Brain microvascular endothelial cell (primary cell): ENCODE measurements at places on chromosomes 5 and 9.

- peak; percentile 71 for DNase-seq
These were observed 394.0 kb downstream of the CETN3 start for GRCh38 chr5:90015584-90016018.

GRCh38 chr9:93184432-93185265 is 710 bp downstream of the WNK2 start:
- no peak for DNase-seq

GRCh38 chr5:129098488-129099183 is 4.1 kb downstream of the ISOC1 start:
- DNase-seq, result no peak

- no peak for DNase-seq
These were observed 20.9 kb upstream of the BOD1 start for GRCh38 chr5:173637340-173637739.

DNA sequence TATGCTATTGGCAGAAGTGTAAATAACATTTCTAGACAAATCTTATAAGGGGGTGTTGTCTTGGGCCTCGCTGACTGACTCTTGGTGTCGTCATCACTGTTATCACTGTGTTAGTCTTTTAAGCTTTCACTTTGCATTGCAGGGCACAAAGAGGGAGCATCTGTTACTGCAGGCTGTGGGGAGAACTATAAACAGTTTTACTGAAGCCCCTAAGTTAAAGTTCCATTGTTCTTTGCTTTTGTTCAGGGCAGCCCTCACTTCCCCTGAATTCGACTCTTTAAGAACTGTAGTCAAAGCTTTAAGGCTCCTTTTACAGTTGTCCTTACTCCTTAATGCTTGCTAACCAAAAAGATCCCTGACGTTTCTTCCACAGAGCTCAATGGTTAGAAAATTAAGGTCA is 605.0 kb downstream of the RAB3C start:
- DNase-seq, result peak; percentile 62

- DNase-seq, result no peak
These were observed 333.3 kb upstream of the GRIA1 start for GRCh38 chr5:153157156-153157555.

DNA sequence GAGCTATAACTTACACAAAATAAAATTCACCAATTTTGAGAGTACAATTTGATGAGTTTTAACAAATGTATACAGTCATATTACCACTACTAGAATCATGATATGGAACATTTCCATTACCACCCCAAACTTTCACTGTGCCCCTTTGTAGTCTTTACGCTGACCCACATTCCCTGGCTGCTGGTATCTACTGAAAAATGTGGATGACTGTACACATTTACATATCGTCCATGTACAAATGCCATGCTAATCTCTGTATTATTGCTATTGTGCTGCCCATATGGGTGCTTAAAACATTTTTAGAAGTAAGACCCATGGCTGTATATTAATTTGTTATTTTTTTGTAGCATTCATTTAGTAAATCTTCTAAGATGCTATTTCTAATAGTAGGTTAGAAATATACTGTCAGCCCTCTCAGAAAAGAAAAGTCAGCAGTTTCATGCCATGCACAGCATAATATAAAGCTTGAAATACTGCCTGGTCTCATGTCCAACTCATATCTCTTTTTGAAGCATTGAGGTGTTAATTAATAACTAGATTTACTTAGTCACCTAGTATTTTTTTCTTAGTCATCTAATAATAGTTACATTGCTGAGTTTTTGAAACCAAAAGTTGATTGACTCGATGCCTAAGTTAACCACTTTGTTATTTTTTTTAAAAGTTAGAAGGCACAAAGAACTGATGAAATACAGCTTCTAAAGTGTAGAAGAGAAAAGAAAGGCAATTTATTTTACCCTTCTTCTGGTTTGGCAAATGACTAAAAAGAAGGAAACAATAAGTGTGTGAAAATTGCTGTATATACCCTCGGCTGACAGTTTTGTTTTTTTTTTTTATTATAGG is 188.3 kb upstream of the MEF2C start:
- no peak for DNase-seq

DNA sequence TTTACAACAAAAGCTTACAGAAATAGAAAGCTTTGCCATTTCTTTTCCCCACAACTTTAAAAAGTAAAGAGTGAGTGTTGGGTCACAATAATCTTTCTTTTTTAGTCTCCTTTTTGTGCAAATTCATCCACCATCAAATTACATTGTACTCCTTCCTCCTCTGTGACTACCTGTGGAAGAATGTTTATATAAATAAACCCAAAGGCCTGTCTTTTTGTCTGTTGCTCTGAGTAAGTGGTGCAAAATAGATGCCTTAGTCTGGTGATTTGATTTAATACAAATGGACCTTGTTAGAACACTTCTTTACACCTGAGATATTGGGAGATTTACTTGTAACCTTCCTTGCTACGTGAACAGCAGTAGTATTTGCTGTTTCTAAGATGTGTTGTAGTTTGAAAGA is 53.5 kb upstream of the TAF11L2 start:
- DNase-seq, result no peak

GRCh38 chr5:2029206-2029605 is 146.5 kb upstream of the IRX4 start:
- no peak for DNase-seq

GRCh38 chr9:136103651-136104487 is 8.8 kb upstream of the NACC2 start:
- DNase-seq, result no peak

DNA sequence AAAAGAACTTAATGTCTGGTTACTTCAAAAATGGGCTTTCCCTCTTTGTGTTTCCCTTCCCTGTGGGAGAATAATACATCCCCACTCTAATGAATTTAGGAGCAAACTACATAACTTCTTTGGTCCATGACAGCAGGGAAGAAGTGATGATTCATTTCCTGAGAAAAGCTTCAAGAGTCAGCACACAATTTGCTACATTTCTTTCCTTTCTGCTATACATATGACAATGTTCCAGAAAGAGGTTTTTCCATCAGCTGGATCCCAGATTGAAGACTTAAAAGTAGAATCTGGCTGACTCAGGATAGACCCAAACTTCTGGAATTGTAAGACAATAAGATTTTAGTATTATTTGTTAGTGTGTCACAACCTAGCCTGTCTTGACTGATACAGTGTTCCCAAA is 126.1 kb downstream of the DRD1 start:
- DNase-seq, result no peak

DNA sequence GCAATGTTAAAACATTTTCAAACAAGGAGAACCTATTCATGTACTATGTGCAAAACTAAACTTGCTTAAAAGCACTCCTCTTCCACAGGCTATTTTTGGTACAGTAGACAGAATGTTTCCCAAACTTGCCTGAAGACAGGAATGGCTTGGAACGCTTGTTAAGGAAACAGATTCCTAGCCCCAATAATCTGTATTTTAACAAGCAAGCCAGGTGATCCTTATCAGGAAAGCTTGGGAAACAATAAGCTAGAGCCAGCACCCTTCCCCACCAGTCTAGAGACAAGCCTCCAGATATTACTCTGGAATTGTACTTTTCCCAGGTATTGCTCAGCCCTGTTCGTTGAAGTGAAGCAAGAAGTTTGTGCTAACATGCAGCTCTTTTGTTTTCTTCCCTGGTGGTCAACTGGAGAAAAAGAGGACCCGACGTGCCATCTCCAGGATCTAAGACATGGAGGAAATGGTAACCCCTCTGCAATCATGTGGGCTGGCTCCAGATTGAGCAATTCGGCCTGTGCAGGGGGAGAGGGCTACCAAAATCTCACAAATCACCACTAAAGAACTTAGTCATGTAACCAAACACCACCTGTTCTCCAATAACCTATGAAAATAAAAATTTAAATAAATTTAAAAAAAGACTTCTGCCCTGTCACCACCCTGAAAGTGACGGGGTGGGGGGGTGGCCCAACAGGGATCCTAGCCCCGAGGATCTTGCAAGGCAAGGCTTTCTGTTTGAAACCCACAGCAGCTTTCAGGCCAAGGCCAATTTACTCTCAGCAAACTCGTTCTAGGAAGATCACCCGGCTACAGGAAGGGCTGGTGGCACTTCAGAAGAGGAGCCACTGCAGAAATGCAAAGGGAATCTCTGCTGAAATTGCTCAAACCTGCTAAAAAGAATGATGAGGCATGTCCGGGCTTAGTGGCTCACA is 48.6 kb downstream of the SHB start:
- no peak for DNase-seq

DNA sequence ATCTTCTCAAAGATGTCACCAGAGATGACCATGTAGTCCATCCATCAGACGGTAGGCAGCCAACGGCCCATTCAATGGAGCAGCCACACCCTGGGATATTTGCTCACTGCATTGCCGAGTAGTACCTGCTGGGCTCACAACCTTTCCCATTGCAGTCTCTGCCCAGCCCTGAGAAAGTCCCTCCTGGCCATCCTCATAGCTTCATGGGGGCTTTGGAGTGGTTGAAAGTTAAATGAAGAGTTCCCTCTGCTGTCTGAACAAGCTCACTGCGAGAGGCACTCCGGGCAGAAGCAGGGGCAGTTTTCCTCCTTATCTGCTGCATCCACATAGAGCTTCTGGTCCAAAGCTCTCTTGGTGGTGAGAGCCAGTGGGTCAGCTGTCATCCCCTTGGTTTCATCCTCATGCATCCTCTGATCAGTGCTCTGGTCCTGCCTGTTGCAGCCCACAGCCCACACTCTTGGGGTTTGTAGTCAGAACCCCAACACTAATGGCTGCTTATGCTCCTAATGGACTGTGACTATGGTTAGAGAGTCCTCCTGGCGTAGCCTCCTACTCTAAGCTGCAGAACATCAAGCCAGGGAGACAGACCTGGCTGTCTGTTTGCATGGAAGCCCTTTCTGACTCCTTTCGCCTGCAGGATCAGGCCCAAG is 23.3 kb downstream of the TNFSF8 start:
- no peak for DNase-seq

GRCh38 chr9:98154678-98155077 is 35.7 kb upstream of the TRIM14 start:
- no peak for DNase-seq

GRCh38 chr9:91815896-91816295 is 134.1 kb downstream of the ROR2 start:
- DNase-seq, result no peak

DNA sequence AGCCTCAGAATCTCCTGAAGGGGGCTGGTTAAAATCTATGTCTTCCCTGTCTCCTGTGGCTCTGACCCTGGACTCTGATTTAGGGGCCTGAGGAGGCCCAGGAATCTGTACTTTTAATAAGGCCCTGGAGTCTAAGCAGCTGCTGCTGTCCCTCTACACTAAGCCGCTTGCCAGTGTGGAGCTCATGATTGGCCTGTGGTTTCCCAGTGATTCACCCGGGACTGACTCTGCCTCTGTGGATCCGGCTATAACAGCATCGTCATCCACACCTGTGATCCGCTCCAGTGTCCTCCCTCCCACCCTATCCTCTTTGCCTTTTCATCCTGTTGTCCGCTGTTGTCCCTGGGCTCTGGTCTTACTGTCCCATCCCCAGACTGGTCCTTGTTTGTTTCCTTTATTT is 3.7 kb downstream of the SLC31A2 start:
- DNase-seq, result peak; percentile 61

DNA sequence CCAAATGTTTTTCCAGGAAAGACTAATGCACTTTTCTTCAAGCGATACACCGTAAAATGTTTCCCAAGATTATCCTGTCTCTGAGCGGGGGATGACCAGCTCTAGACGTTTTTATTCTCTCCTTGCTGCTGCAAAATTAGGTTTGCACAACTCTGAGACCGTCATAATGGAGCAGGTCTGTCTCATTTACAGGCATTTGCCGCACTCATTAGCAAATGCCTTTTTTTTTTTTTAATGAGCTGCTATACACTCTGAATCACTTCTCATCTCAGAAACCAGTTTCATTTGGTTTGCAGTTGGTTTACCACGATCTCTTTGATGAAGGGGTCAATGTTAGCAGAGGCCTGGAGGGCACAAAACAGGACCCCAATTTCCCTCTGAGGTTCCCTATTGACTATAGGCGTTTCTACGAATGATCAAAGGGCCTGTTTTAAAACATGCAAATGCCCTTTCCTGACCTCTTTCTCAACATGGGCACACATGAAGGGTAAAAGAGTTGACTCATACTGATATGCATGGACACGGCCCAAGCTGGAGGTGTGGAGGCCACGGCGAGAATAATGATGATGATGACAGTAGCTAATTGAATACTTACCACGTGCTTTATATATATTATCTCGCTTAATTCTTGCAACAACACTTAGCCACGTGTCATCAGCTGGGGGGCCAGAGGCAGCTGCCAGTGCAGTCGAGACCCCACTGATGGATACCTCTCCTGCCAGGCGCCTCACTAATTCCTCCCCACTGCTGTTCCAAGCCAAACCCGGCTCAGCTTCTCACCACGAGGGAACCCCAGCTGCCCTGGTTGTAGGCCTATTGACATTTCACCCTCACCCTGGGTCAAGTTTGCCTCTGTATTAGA is 89.9 kb upstream of the PTCH1 start:
- DNase-seq, result no peak

GRCh38 chr9:117697046-117697445 is 7.2 kb upstream of the TLR4 start:
- no peak for DNase-seq

GRCh38 chr5:102589661-102590060 is 90.9 kb upstream of the SLCO6A1 start:
- DNase-seq, result no peak

- no peak for DNase-seq
These were observed 95.1 kb downstream of the TRIO start for GRCh38 chr5:14238272-14238671.

GRCh38 chr9:78939311-78940065 is 632.3 kb upstream of the TLE4 start:
- DNase-seq, result no peak

GRCh38 chr9:126805554-126806262 is 868 bp downstream of the ZBTB43 start:
- peak; percentile 63 for DNase-seq

- DNase-seq, result no peak
These were observed 105.3 kb downstream of the SIL1 start for GRCh38 chr5:139092741-139093343.

GRCh38 chr9:137745541-137745991 is 126.8 kb downstream of the EHMT1 start:
- peak; percentile 27 for DNase-seq

DNA sequence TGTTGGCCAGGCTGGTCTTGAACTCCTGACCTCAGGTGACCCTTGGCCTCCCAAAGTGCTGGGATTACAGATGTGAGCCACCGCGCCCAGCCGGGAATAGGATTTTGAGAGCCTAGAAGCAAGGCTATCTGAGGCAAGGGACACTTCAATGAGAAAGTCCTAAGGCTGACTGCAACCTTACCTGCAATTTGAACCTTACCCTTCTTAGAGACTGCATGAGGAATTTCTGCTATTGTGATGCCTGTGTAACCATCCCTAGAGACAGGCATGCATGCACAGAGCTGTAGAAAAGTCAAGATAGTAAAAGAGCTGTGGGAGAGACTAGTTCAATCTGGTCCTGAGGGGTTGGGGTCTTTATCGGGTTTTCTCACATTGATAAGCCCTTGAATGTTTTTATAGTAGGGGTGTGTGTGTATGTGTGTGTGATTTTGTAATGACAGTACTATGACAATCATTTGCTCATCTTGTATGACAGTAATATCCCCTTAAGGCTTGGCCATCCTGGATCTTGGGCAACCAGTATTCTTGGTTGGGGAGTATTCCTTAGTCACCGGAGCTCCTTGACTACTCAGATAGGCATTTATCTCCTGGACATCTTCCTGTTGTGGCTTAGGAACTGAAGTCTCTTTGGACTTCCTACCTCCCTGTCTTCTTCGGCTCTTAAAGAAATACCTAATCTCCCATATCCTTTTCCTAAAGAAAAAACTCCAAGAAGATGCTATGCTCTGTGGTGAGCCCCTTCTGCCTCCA is 11.2 kb downstream of the DNAJB5 start:
- no peak for DNase-seq
